ENCODE measurements at places on chromosomes 12 and 14.

DNA sequence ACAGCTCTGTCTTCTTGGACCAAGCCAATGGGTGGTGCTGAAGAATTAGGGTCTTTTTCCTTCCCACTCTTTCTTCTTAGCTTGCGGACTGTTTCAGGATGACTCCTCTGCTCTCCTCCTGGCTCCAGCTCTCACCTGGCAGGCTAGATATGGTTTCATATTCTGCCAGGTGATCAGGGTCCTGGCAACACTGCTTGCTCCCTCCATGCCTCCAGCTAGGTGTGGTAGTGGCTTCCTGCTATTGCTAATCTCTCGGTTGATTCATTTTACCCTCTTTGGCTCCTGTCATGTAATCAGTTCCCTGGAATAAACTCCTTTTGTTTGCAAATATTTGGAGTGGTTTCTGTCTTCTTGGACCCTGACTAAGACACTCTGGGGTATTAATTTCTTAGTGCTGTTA is 4.3 kb upstream of the GZMH start:
- no peak for DNase-seq

GRCh38 chr14:56868660-56869059 is 58.4 kb upstream of the OTX2 start:
- no peak for DNase-seq

DNA sequence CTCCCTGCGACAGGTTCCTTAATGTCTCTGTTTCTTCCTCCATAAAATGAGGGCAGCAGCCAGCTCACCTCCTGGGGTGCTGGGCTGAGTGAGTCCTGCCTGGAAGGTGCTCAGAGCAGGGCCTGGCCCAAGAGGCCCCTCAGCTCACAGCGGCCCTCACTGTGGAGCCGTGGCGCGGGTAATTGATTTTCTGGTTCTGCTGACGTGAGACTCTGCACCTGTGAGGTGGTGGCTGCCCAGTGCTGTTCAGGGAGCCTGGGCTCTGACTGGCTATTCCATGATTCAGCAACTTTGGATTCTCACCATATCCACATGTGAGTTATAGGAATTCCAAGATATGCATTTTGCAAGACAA is 266.6 kb downstream of the ADGRD1 start:
- DNase-seq = no peak

DNA sequence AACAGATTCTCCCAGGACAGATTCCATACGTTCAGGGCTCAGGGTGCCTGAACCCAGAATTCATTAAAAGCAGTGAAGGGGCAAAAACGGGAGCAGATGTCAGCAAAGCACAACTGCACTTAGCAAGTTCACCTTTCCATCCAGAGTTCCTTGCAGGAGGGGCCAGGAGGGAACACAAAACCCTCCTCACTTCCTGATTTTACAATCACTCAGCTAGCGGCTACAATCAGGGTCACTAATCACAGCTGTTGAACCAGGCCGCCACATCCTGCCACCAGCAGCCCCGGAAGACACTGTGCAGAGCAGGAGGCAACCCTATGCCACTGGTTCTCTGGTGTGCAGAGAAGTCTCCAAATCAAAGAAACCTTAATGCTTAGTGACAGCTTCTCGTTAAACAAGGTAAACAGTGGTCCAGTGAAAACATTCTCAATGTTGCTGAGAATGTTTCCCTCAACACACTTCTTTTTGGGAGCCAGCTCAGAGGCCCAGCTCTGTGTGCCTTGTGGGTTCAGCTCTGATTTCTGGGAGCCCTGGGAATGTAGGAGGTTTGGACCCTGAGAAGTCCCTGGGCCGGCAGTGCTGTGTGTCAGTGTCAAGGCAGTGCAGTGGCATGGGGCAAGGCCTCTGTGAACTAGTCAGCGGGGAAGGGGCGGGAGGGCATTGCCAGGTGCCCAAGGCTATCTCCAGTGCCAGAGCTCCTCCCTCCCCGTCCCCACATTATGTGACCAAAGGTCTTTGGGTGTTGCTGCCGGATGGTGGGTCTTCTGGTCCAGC is 54.5 kb downstream of the VCPKMT start:
- DNase-seq = no peak

DNA sequence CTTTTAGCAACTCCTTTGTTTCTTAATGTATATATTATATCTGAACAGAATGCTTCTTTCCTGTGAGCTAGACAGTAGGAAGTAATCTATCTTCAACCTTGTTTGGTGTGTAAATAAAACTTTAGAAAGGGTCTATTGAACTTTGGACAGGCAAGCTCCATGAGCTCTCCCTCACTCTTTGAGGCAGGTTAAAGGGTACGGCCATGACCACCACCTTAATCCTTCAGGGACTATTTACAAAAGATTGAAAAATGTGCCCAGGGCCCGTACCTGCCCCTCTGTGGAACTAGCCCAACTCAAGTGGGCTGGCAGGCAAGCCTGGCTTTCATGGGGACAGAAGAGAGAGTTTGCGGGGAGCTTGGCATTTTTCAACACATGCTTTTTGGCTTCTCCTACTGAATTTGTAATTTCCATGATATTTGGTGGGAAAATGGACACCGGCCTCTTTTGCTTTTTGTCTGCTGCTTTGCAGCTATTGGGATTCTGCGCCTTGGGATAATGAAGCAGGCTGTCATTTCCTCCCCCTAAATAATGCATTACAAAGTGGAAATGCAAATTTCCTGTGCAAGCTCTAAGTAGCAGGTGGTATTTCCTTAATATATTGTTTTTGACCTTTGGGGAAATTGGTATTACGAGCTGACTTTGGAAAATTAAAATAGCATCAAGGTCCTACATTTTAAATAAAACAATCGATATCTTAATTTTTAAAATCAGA is 106.0 kb downstream of the HMGA2 start:
- no peak for DNase-seq

DNA sequence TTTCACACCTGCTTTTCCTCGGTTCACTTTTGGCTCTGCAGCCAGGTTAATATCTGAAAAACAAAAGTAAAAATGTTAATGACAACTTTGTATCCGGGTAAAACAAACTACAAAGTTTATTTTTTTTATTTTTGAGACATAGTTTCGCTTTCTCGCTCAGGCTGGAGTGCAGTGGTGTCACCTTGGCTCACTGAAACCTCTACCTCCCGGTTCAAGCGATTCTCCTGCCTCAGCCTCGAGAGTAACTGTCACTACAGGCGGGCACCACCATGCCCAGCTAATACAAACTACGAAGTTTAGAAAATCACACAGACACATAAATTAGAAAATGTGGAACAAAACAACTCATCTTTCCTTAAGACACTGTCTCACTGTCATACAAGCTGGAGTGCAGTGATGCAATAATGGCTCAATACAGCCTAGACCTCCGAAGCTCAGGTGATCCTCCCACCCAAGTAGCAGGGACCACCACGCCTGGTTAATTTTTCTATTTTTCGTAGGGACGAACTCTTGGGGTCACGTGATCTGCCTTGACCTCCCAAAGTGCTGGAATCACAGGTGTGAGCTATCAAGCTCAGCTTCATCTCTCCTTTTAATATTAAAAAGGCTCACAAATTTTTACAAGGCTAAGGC is 38.1 kb downstream of the HNRNPC start:
- DNase-seq = no peak

- no peak for DNase-seq
These were observed 4.3 kb downstream of the PLEKHG6 start for GRCh38 chr12:6314776-6315175.

DNA sequence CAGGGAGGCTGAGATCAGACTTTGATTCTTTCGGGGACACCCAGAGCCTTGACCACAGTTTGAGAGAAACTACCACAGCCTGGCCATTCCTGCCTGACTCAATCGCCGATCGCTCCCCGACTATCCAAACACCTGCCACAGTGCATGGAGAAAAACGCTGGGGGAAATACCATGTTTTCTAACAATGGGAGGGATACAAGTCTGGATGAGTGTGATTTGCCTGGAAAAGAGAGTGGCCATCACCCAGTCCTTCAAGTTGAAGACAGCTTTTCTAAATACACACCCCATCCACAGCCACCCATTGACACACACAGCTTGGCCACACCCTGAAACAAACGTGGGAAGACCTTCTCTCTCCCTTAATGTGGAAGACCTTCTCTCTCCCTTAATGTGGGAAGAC is 6.7 kb upstream of the VASH1 start:
- DNase-seq = no peak

DNA sequence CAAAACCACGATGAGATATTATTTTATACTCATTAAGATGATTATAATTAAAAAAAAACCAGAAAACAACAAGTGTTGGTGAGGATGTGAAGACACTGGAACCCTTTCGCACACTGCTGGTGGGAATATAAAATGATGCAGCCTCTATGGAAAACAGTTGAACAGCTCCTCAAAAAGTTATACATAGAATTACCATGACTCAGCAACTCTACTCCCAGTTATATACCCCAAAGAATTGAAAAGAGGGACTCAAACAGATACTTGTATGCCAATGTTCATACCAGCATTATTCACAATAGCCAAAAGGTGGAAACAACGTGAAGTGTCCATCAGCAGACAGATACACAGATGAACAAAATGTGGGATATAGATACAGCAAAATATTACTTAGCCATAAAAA is 53.1 kb downstream of the TAOK3 start:
- peak; percentile 23 for DNase-seq

- peak; percentile 89 for DNase-seq
These were observed 71.9 kb downstream of the RESF1 start for GRCh38 chr12:32031109-32031508.

DNA sequence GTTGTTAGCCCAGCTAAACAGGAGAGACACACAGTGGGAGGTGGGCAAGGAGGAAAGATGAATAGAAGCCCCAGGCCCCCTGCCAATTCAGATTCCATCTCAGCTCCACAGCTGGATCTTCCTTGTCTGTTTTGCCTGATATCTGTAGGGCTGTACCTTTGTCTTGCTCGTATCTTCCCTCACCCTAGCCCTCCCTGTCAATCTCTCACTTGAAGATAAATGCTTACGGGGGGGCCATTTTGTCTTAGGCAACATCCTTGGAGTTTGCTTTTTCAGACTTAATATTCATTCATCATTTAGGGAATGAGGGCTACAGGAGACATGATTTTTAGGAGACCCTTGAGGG is 2.4 kb downstream of the KIF5A start:
- peak; percentile 50 for DNase-seq
